Islet precursor cell (in vitro differentiated cells): ENCODE measurements at places on chromosomes 12 and 14.
A peak's percentile ranks its signal among the peaks of the same experiment; 100 is the strongest.

DNA sequence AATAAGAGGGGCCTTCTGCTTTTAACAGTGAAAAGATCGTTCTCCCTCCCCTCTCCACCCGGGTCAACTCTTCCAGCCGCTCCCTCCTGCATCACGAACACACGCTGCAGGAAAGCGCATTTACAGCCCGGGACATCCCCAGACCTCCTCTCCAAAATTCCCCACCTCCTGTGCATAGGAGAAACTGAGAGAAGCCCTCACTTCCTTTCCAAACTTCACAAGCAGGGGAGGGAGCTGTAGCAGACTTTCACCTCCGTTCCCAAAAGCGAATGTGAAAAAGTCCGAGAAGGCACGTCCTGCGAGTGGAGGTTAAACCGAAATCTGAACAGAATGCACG, 513 bp downstream of the BCAT1 start:
- DNase-seq, result peak; percentile 75

GRCh38 chr14:72625689-72626088, 268.2 kb downstream of the DPF3 start:
- DNase-seq, result no peak

GRCh38 chr12:109767991-109768900, 54.6 kb downstream of the FAM222A start:
- DNase-seq, result peak; percentile 54

- DNase-seq, result peak; percentile 95
Observed at GRCh38 chr12:58920102-58920960, at the start of gene LRIG3. TSS of gene LRIG3 (minus strand) at chr12:58920504. CDS start at chr12:58920235, 269 bp downstream.

DNA sequence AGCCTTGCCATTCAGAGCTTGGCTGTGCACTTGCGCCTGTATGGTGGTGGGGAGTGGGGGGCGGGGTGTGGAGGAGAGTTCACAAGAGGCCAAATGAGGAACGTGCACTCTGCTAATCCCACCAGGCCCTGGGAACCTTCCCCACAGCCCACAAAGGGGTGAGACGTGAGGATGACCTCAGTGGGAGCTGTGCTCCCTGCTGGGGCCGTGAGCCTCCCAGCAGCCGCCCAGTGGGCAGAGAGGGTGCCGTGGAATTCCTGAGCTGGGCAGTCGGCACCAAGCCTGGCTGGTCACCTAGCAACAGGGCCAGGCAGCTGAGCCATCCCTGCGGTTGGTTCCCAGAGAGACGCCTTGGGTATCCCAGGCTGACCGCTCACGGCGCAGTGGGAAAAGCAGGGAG, 53.7 kb downstream of the CCNK start:
- no peak for DNase-seq

DNA sequence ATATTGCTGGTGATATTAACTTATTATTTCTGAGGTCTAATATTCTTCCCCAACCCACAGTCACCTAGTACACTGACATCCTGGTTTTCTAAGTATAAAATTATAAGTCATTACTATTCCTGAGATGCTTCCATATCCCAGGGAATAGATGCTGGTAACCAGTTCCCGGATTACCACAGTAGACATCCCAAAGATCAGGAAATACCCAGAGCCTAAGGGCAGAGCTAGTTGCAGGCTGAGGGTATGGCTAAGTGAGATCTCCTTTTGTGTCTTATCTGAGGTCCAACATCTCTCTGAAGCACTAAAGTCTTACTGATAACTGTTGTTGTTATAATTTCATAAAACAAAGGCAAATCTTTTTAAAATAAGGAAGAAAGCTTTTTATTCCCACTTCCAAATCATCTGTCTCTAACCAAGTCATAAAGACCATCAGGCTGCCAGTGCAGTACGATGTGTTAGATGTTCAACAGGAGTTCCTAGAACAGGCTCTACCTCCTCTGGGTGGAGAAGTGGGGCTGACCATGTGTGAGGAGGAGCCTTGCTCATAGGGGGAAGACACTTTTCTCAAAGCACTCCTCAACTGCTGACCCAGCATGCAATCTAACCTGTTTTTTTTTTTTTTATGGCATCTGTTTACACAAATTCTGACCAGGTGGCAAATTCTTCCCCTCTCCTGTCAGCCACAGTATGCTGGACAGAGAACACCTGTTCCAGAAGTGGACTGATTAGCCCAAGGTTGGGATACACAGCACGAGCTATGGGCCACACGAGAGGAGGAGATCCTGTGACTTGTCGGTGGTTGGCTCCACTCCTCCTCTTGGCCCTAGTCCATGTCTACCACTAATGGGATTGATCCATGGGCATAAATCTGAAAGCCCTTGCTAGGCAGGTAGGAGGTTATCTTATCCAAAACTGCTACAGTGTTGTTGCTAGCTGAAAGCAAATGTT, 16.1 kb upstream of the GRIP1 start:
- no peak for DNase-seq

DNA sequence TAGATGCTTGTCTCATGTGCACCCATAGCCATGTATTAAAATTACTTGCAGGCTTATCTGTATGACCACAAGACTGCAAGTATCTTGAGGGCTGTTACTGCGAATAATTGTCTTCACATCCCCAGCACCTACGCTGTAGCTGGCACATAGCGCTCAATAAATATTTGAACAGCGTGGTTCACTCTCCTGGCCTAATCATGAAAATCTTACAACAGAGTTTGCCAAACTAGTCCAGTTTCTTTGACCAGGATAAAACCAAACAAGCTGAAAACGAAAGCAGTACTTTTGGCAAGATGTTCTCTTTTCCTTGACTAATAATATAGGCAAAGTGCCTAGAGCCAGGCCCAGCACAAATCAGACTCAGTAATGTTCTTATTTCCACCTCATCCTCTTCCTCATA, 106.7 kb downstream of the RPS29 start:
- DNase-seq, result no peak

GRCh38 chr12:111642681-111643426, 42.9 kb downstream of the BRAP start:
- DNase-seq, result no peak

- DNase-seq, result peak; percentile 54
Observed at GRCh38 chr12:109770861-109771670, 57.4 kb downstream of the FAM222A start.

GRCh38 chr12:88377973-88378372, 202.3 kb downstream of the KITLG start:
- no peak for DNase-seq

DNA sequence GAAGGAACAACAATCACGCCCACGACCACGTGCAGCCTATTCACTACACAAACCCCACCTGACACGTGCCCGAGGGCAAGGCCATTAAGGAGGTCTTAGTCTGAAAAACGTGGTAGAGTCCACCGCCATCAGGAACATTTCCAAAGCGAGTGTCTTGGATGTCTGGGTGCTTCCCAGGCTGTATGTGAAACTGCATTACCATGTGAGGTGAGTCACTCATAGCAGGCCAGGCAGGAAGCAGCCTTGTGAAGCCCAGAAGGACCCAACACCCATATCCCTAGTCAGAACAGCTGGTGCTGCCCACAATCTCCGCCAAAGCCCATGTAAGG, 3.3 kb upstream of the KRT79 start:
- peak; percentile 77 for DNase-seq

- no peak for DNase-seq
Observed at GRCh38 chr14:30596935-30597334, 25.2 kb upstream of the SCFD1 start.

DNA sequence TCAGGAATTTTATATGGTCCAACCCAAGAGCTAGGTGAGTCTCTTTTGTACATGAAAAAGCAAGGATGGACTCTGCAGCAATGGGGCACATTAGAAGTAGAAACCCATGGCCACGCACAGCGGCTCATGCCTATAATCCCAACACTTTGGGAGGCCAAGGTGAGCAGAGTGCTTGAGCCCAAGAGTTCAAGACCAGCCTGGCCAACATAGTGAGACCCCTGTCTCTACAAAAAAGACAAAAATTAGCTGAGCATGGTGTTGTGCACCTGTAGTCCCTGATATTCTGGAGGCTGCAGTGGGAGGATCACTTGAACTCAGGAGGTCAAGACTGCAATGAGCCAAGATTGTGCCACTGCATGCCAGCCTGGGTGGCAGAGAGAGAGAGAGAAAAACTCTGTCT, 128.7 kb upstream of the PLEKHA5 start:
- DNase-seq, result no peak

- no peak for DNase-seq
Observed at GRCh38 chr12:31517994-31518393, 72.9 kb downstream of the DENND5B start.

DNA sequence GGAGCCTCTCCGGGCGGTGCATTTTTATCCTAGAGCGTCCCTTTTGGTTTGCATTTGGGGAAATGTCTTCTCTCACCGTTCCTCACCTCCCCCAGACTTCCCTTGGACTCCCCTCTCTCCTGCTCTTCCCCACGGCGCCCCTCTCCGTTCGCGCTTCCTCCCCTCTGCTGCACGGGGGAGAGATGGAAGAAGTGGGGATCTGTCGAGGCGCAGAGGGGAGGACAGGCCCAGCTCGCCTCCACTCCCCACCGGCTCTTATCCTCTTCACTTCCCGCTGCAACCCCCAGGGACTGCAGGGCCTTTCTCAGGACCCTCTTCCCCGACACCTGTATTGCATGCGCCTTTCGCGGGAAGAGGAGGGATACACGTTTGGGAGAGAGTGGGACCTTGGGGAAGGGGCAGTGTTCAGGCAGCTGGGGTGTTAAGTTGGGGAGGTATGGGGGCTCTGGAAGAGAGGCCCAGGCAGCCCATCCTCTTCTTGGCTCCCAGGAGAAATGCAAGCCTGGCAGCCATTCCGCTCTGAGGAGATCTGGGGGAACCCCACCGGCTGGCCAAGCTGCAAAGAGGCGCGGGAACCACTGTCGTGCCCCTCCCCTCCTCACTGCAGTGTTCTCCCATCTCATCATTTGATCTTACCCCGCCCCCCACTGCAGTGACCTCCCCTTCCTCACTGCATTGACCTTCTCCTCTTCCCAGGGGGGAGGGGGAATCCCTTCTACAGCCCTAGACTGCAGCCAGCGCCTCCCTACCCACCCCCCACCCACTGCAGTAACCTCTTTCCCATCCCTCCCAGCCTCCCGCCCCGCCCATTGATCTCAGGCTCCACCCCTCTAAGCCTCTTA, 788 bp downstream of the ENO2 start:
- DNase-seq, result no peak

- peak; percentile 44 for DNase-seq
Observed at GRCh38 chr14:104427131-104427851, 152.3 kb upstream of the C14orf180 start.
